T-helper 2 cell treated with Interferon-gamma antibody and Interleukin-4, amounts not matched to agents 5 μg/mL and 100 μg/mL, for 36 hours (primary cell): ENCODE measurements at places on chromosomes 1 and 21.

DNA sequence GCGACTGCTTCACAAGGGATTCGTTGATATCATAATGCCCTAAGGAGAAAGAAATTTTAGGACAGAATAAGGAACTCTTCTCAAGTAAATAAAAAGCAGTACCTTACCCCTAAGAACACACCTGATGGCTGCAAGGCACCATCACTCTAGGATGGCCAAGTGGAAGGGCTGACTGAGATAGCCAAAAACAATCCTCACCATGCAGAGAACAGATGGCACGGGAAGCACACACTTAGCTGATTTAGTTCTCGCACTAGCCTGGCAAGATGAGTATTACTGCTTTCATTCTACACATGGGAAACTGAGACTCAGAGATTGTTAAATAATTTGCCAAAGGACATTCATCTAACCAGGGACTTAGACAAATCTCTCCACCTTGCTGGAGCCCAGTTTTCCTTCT is 43.8 kb downstream of the STPG1 start:
- no peak for DNase-seq

DNA sequence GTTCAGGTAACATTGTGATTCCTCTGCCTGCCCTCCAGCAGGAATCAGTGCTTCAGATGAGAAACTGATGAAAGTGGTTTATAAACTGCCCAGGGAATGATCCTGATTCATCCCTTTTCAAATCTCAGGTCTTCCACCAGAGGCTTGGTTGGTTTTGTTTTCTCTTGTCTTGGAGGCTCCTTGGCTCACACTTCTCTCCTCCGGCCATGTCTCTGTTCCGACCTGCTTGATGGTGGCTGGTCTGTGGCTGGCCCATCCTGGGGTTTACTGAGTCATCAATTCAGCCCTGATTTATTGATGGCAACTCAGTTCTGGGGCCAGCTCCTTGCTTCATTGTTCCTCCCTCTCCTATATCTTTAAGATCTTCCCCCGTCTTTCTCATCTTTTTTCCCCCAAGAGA is 56.6 kb upstream of the SLC2A1 start:
- DNase-seq: no peak

GRCh38 chr1:230544758-230545157 is 97.5 kb upstream of the COG2 start:
- DNase-seq: no peak

GRCh38 chr1:21707086-21707840 is 38.1 kb upstream of the RAP1GAP start:
- DNase-seq: no peak

DNA sequence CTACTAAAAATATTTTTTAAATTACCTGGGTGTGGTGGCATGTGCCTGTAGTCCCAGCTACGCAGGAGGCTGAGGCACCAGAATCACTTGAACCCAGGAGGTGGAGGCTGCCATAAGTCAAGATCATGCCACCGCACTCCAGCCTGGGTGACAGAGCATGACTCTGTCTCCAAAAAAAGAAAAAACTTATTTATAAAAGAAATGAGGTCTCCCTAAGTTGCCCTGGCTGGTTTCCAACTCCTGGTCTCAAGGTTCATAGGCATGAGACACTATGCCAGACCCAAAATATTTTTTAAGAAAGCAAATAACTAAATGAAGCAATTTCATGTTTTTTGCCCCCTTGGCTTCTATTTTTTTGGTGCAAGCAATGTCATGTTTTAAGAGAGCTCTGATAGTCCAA is 32.9 kb downstream of the EIF4G3 start:
- no peak for DNase-seq

DNA sequence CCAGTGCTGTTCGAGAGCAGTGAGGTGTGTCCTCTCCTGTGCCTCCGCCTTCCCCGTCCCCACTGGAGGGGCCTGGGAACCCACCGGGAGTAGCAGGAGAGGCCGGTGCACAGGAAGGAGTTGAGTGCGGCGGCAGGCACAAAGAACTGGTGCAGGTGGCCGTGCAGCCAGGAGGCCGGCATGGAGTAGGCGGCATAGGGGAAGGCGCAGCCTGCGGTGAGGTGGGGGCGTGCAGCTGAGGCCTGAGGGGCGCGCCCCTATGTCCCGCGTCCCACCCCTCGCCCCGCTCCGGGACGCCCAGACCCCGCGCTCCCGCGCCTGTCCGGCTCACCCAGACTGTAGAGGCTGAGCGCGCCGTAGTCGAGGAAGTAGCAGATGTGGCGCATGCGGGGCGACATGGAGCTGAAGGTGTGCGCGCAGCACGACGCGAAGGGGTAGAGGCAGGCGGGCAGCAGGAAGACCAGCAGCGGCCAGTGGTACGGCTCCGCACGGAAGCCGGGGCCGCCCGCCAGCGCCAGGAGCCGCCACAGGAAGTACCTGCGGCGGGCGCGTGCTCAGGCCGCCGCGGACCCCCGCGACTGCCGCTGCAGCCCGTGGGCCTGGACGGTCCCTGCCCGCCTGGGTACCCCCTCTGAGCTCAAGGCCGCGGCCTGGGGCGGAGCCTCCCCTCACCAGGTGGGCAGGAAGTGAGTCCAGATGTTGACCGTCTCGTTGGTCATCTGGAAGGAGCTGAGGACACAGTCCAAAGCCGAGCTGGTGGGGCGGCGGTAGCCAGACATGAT is 2.2 kb downstream of the PAQR6 start:
- no peak for DNase-seq

DNA sequence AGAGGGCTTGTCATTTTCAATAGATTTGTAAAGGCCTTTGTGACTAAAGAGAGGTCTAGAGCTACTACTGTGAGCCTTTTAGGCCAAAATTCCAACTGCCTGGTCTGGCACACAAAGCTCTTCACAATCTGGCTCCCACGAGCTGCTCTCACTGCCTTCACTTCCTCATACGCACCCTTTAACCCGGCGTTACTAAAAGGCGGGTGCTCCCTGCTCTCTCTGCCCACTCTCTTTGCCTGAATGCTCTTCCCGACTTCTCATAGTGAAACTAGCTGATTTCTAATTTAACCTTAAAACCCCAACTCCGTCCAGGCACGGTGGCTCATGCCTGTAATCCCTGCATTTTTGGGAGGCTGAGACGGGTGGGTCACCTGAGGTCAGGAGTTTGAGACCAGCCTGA is 14.2 kb downstream of the BSDC1 start:
- no peak for DNase-seq

DNA sequence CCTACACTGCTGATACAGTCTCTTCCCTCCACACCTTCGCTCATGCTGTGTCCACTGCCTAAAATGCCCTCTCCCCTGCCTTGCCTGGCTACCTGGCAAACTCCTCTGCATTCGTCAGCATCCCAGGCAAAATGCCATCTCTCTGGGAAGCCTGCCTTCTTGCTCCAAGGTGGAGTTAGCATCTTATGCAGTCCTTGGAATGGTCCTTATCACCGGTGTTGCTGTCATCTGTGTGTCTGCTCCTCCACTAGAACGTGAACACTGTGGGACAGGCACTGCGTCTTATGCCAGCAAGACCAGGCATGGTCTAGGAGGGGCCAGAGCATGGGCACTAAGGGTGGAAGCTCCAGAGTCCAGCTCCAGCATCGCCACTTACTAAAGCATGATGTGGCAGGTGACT is 211.8 kb downstream of the MATN1 start:
- no peak for DNase-seq

DNA sequence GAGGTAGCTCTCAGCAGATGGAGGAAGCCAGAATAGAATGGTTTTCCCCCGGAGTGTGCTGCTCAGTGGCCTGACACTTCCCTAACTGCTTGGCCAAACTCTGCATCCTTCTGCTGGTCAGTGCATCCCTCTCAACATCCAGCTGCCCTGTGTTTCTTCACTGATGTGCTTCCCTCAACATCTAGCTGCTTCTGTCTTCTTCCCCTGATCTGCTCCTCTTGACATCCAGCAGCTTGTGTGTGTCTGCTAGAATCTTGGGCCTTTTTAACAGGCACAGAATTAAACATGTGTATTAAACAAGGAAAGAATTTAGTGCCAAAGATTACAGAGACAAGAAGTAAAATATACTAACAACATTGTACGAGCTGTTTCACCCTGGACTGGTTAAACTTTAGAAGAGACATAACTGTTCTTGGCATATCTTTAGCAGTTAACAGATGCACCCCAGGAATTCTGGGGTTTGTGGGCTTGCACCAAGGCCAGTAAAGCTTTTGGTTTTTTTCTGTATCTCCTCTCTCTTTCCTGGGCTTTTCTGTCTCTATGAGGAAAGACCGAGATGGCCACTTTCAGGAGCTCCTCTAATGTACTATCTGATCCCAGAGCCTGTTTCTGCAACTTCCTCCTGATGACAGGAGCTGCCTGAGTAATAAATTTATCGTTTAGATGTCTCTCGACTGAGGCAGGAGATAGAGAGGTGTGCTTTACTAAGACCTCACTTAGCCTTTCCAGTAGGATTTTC is 34.8 kb upstream of the HSD3B1 start:
- no peak for DNase-seq

- no peak for DNase-seq
Measured at GRCh38 chr1:12597792-12598191, 20.2 kb downstream of the DHRS3 start.

GRCh38 chr1:61255358-61255703 is 173.0 kb downstream of the NFIA start:
- DNase-seq: no peak

- peak; percentile 30 for DNase-seq
Measured at GRCh38 chr1:201020721-201021629, 2.5 kb downstream of the KIF21B start.

DNA sequence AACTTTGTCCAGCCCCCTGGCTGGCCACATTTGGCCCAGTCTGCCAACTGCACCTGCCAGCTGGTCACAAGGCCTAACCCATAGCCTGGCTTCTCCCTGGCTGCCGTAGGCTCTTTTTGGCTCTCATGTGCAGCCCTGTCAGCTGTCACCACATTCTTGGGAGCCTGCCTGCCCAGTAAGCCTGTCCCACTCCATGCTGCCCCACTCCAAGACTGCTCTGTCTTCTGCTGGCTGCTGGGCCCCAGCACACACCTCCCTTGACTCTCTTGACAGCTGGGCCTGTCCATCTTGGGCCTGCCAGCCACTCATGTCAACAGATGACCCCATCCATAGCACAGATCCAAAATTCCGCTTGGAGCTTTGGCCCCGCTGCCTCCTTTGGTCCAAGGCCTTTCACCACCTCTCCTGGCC is 74.3 kb upstream of the EDN2 start:
- no peak for DNase-seq

GRCh38 chr1:24289937-24290595 is 29.1 kb upstream of the GRHL3 start:
- no peak for DNase-seq

DNA sequence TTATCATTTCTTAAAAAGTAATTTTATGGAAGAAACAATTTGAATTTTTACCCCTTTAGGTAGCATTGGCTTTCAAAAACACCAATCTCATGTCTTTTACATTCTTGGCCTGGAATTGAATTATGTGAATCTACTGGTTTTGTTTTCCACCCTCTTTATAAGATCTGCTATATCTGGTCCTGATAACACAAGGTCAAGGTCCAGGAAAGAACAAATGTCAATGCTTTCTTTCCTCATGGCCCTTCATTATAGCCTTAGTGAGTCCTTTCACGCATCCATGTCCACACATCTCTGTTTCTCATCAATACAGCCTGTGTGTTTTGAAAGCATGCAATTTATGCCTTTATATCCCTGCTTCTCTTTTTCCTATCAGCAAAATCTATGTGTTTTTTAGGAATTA is 24.0 kb upstream of the DR1 start:
- no peak for DNase-seq

DNA sequence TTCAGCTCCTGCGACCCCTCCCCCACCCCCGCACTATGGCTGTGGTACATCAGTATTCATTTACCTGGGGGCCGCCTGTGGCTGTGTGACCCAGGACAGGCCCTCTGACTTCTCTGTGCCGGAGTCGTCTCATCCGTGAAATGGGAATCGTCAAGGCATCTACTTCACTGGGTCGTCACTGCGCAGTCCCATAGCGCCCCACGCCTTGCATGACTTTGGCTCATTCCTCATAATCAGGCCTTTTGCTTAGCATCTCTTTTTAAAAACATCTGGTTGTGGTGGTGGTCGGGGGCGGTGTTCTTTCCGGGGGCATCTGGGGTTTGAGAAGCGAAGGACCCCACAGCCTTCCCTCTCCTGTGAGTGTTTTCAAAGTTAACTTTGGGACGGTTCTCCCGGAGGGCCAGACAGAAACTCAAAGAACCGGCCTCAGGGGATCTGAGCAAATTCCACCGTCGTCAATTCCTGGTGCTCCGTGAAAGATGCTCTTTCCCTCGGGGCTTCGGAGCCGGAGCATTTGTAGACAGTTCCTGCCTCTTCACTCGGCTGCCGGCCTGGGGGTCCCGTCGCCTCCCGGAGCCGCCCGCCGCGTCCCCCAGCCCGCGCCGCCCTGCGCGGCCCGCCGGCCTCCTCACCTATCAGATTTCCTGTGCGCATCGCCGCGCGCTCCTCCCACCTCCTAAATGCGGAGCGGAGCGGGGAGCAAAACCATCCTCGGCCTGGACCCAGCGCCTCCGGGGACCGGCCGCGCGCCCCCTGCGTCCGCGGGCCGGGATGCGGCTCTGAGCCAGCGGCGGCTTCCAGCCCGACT is at the start of gene B3GALT5:
Gene B3GALT5 (plus strand): TSS at position 708 of the 808 bp plus-strand sequence. CDS start 47,620 bp downstream, outside the sequence.
- no peak for DNase-seq

DNA sequence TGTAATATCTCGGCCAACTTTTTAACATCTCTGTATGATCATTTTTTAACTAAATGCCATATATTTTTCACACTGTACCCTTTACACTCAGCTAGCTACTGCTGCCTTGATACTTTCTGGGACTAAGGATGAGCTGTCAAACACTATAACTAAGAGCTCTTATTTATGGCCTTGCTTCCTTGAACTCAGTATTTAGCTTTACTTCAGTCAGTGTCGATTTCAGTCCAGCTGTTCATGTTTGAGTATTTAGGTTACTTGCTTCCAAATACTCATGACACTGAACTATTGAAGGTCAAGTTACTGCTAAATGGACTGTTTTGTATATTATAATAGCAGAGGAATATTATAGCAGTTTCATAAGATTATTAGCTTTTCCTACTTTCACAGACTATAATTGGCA is 25.9 kb upstream of the USP25 start:
- DNase-seq: no peak

GRCh38 chr21:14687268-14687625 is 141.1 kb upstream of the SAMSN1 start:
- DNase-seq: no peak

GRCh38 chr1:113396585-113396984 is 6.3 kb downstream of the MAGI3 start:
- DNase-seq: no peak

DNA sequence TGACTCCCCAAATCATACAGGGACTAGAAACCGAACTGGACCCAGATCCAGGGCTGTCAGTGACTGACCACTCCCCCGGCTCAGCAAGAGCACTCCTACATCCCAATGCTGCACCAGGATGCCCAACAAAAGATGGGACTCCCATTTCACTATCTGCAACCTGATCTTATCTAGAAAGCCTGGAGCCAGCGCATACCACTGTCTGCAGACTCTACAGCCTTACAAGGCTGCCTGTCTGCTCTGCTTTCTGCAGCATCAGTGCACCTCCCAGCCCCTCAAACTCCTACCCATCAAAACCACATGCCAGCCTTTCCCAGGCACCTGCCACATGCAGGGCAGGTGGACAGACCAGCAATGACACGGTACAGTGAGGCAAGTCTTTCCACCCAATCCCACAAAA is 52.2 kb downstream of the SSBP3 start:
- no peak for DNase-seq

GRCh38 chr1:223245983-223246382 is 102.9 kb upstream of the TLR5 start:
- no peak for DNase-seq

GRCh38 chr21:42262831-42263231 is 43.9 kb downstream of the ABCG1 start:
- DNase-seq: no peak
